A172 (cell line): ENCODE measurements at places on chromosomes 1 and 21. TPM values are rescaled to one million over a fixed set of nuclear protein-coding genes. Genes with fewer than 3 reads are reported as not detected.

GRCh38 chr1:107142140-107142542 is 1.3 kb downstream of the NTNG1 start:
- DNase-seq, result peak; percentile 20

DNA sequence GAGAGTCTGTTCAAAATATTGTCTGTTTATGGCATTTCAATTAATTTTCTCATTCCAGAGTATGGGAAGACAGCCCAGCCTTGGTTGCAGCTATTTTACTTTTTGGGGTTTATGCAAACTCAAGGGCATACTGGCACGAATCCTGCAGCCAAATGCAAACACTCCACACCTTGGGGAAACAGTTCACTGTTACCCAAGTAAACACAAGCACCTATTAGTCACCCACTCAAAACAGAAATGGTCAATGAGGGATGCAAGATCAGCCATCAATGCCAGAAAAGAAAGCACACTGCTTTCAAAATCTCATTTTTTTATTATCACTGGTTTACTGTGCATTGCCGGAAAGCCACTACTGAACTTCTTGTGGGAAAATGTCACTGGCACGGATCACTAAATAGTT is 170.6 kb downstream of the RUNX1 start:
- DNase-seq, result no peak

GRCh38 chr1:110787328-110788071 is 85.4 kb upstream of the CD53 start:
- no peak for DNase-seq

- no peak for DNase-seq
Measured at GRCh38 chr1:234216116-234216703, 157.0 kb upstream of the COA6 start.

GRCh38 chr1:41804176-41804575 is 114.5 kb downstream of the HIVEP3 start:
- no peak for DNase-seq

- DNase-seq, result no peak
Measured at GRCh38 chr1:106910798-106911197, 145.7 kb upstream of the PRMT6 start.

GRCh38 chr1:60502506-60502905 is 428.9 kb upstream of the C1orf87 start:
- DNase-seq, result no peak

DNA sequence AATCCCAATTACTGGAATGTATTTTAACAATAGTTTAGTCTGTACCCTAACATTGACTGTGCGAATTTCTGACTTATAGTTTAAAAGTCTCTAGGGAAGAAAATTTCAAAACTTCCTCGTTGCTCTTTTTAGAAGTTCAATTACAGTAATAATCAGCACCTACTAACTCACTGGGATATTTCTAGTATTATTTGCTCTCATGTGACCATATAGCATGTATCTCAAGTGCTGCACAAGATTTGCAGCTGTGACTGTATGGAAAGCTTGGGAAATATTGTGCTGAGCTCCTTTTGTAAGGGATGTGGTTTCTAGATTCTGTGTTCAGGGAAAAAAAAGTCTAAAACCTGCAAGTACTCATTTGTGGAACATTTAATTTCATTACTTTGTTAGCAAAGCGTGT is 153.1 kb downstream of the ST6GALNAC3 start:
- no peak for DNase-seq

- no peak for DNase-seq
Measured at GRCh38 chr21:44460441-44460755, 5.1 kb downstream of the LRRC3 start.

DNA sequence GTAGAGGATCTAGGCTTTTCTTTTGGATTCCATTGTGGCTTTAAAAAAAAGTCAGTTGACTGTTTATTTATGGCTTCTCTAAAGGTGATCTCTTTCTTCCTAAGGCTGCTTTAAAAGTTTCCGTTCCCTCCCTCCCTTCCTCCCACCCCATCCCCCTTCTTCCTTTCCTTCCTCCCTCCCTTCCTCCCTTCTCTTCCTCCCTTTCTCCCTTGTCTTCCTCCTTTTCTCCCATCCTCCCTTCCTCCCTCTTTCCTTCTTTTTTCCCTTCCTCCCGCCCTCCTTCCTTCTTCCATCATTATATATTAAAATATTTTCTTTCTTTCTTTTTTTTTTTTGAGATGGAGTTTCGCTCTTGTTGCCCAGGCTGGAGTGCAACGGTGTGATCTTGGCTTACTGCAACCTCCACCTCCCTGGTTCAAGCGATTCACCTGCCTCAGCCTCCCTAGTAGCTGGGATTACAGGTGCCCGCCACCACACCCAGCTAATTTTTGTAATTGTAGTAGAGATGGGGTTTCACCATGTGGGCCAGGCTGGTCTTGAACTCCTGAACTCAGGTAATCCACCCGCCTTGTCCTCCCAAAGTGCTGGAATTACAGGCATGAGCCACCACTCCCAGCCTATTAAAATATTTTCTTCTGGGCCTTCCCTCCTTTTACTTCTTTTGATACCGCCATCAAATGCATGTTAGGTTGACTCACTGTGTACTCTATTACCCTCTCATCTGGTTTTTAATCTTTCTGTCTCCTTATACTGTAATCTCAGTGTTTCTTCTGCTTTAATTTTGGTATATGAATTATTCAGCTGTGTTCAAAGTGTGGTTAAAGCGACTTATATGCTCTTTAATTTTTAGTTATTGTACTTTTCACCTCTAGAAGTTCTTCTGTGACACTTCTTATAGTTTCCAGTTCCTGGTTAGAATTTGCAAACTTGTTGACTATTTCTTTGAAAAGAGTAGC is 59.2 kb upstream of the ATP5PO start:
- no peak for DNase-seq

GRCh38 chr1:2115702-2116341 is 65.6 kb downstream of the PRKCZ start:
- DNase-seq, result no peak

Gene SPRR2G
- not detected in 2 replicates for total RNA-seq

Gene AVPR1B
- not detected in 2 replicates for total RNA-seq

Gene CNKSR1
- total RNA-seq, result not detected in 2 replicates

Gene KCNA3
- not detected in 2 replicates for total RNA-seq
